Neuronal stem cell (in vitro differentiated cells): ENCODE measurements at places on chromosomes 3 and 15.
A peak's percentile ranks its signal among the peaks of the same experiment; 100 is the strongest.

DNA sequence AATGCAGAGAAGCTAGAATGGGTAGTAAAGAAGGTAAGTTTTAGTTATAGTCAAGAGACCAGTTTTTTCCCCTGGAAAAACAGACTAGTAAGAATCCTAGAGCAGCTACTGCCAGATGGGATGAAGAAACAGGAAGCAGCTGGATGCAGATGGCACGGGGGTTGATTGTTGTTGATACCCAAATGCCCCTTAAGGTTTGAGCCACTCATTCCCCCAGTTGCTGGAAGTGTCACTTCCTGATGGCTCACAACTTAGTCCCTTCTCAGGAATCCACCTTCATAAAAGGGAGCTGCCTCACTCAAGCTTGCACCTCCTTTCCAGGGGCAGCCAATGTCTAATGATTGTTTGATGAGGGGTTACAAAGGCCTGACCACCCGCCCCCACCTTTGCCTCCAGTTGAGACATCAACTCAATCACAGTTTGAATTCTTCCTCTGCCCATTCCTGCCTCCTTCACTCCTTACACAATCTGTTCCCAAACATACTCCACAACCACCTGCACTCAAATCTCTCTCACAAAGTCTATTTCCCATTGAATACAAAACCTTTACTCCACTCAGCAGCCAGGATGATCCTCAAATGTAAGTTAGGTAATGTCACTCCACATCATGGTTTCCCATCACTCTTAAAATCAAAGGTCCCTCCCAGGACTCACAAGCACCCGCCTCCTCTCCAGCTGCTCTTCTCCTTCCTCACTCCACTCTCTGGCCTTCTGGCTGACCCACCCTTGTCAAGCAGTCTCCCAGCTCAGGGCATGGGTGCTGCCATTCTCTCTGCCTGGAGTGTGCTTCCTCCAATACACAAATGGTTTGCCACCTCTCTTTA lies 450.1 kb upstream of the THBS1 start:
- no peak overlapping the region for H3K4me3 ChIP-seq
- no peak for DNase-seq

- no peak overlapping the region for H3K27ac ChIP-seq
- H3K36me3 ChIP-seq = no peaks in the 10 kb centered on the region
- H3K4me1 ChIP-seq = peaks cover 4% of the 10 kb centered on the region
- peak; percentile 66 for DNase-seq
- H3K4me3 ChIP-seq = no peak overlapping the region
Measured at GRCh38 chr3:141011232-141011996, 39.7 kb upstream of the SPSB4 start.

GRCh38 chr3:190886945-190887344 lies 24.5 kb upstream of the GMNC start:
- no peaks in the 10 kb centered on the region for H3K36me3 ChIP-seq
- H3K4me1 ChIP-seq = no peaks in the 10 kb centered on the region
- H3K4me3 ChIP-seq = no peak overlapping the region
- DNase-seq = no peak

- H3K27ac ChIP-seq = no peak overlapping the region
- no peaks in the 10 kb centered on the region for H3K27me3 ChIP-seq
- no peaks in the 10 kb centered on the region for H3K36me3 ChIP-seq
Measured at GRCh38 chr3:31159331-31160039, 265.0 kb upstream of the GADL1 start.

DNA sequence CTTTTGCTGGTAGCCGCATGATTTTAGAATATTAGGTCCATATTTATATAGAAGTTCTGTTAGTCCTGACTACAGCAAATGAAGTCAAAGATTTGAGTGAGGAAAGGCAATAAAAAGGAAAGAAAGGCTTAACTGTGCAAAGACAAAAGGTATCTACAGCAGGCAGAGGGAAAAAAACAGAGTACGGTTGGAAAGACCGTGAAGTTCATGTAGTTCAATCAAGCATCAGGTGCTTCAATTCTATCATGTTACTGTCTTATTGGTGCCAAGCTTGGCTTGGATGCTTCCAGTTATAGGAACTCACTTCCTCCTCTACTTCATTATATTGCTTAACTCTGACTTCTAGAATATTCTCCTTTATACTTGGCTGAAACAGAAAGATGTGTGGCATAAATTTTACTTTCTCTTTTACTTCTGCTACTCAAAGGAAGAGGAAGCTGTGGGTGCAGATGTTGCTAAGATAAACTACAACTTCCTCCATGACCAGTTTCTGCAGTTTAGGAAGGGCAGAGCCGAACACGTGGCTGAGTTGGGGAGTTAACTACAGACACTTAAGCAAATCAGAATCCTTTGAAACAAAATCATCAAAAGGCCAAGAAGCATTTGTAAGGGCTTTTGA lies 72.6 kb upstream of the ZBED2 start:
- no peaks in the 10 kb centered on the region for H3K4me1 ChIP-seq
- H3K4me3 ChIP-seq = no peak overlapping the region
- no peak for DNase-seq
- H3K27ac ChIP-seq = no peak overlapping the region
- H3K27me3 ChIP-seq = no peaks in the 10 kb centered on the region
- H3K36me3 ChIP-seq = no peaks in the 10 kb centered on the region

DNA sequence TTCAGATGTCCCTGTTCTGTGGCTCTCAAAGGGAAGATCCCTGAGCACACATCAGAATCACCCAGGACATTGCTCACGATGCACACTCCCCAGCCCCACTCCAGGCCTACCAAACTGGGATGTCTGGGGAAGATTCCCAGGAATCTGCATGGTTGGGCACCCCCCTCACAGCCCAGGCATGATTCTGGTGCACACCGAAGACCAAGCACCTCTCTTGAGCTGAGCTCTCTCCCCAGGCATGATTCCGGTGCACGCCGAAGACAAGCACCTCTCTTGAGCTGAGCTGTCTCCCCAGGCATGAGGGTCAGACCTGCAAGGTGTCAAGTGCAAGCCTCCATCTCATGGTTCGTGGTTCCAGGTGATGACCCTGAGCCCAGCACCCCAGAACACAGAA lies 112.2 kb upstream of the MEF2A start:
- no peaks in the 10 kb centered on the region for H3K27me3 ChIP-seq
- no peak overlapping the region for H3K27ac ChIP-seq
- peaks cover 4% of the 10 kb centered on the region for H3K4me1 ChIP-seq
- no peaks in the 10 kb centered on the region for H3K36me3 ChIP-seq
- no peak for DNase-seq
- H3K4me3 ChIP-seq = no peak overlapping the region

- H3K36me3 ChIP-seq = no peaks in the 10 kb centered on the region
- H3K27me3 ChIP-seq = no peaks in the 10 kb centered on the region
- H3K4me3 ChIP-seq = no peak overlapping the region
- peaks cover 8% of the 10 kb centered on the region for H3K4me1 ChIP-seq
- no peak for DNase-seq
Measured at GRCh38 chr3:109351231-109351630, 13.9 kb upstream of the DPPA4 start.

DNA sequence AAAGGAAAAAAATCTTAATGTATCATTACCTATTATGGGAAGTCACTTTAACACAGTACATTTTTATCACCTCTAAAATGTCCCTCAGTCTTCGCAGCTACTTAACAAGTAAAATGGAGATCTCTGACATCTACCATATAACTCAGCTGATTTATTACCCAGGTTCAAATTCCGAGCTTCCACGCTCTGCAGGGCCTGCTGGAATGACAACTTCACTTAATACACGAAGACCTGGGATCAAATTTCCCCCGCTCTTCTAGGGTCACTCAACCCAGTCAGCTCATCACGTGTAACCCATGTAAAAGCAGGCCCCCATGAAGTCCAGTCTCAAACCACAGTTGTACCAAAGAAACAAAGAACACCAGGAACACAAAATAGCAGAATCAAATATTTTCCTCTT lies 44.2 kb upstream of the ACP3 start:
- no peaks in the 10 kb centered on the region for H3K4me1 ChIP-seq
- no peak for DNase-seq
- no peaks in the 10 kb centered on the region for H3K27me3 ChIP-seq

GRCh38 chr3:122679085-122679881 lies 1.4 kb upstream of the PARP14 start:
- H3K36me3 ChIP-seq = no peaks in the 10 kb centered on the region
- H3K27ac ChIP-seq = no peak overlapping the region
- H3K27me3 ChIP-seq = peaks cover 12% of the 10 kb centered on the region
- peaks cover 5% of the 10 kb centered on the region for H3K4me1 ChIP-seq
- DNase-seq = peak; percentile 62
- peak overlapping the region; percentile 32 for H3K4me3 ChIP-seq

GRCh38 chr3:71931922-71932321 lies 147.0 kb upstream of the PROK2 start:
- H3K36me3 ChIP-seq = no peaks in the 10 kb centered on the region
- no peak for DNase-seq
- H3K27ac ChIP-seq = no peak overlapping the region

- H3K4me3 ChIP-seq = no peak overlapping the region
- DNase-seq = no peak
- H3K27ac ChIP-seq = no peak overlapping the region
- peaks cover 2% of the 10 kb centered on the region for H3K4me1 ChIP-seq
- no peaks in the 10 kb centered on the region for H3K36me3 ChIP-seq
- H3K27me3 ChIP-seq = no peaks in the 10 kb centered on the region
Measured at GRCh38 chr15:81869161-81869954, 176.5 kb downstream of the MEX3B start.

GRCh38 chr3:25906132-25906906 lies 116.4 kb downstream of the OXSM start:
- H3K4me3 ChIP-seq = no peak overlapping the region
- no peak for DNase-seq
- H3K36me3 ChIP-seq = no peaks in the 10 kb centered on the region
- H3K27ac ChIP-seq = no peak overlapping the region
- no peaks in the 10 kb centered on the region for H3K27me3 ChIP-seq
- H3K4me1 ChIP-seq = peaks cover 2% of the 10 kb centered on the region

DNA sequence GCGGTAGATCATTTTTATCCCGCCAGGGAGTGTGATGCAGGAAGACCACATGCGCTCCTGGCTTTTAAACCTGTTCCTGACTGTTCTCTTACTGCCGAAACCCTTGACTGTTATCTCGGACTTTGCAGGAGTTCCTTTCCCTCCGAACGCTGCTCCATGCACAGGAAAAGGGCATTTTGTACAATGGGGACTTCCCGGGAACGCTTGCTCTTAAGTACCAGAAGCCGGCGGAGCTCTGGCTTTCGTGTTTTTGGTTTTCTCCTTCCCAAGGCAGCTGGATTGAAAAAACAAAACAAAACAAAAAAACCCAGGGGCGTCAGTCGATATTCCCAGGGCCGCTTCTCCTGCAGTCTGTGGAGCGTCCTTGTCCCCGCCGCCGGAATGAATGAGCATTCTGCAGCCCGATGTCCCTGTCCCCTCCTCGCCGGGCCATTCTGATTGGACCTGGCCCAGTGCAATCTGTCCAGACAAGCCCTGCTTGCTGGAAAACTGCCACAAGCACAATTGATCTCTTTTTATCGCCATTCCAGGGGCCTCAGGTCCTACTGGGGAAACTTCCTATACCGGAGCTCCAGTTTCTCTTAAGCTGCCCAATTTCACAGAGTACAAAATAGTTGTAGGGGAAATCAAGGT lies 44.8 kb downstream of the SLC6A1 start:
- no peaks in the 10 kb centered on the region for H3K36me3 ChIP-seq
- peaks cover 2% of the 10 kb centered on the region for H3K27me3 ChIP-seq

DNA sequence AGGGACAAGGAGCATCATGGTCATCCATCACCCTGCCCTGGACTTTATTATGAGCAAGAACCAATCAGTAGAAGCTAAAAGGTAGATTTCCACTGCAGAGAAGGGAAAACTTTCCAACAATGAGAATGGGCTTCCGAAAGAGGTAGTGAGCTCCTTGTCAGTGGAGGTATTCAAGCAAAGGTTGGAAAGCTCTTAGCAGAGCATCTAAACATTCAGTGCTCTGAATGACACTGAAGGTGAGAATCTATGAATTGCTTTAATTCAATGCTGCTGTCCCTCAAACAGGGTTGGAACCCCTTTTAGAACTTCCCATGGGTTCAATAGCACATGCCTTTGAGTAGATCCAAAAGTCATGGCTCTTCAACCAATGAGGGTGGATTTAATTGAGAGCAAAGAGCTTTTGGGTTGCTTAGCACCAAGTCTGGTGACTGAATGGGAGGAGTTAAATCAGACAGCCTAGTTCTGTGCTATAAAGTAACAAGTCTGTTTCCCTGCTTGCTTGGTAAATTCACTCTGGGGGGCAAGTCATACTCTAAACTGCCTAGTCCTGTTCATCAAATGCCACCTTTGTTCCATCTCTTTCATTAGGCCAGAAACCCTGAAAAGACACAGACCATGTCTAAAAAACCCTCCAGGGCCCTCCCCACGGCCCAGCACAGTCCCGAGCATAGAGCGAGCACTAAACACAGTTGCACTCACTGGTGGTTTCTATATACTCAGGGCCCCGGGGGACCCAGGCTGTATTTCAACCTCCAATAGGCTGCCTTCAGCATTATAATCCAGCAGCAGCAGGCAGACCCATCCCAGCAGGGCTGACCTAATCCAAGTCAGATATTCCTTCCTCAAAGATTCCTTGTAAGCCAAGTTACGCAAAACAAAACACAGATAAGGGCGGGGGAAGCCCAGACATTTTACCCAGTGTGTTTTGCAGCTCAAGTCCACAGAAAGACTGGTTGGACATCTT lies 161.2 kb downstream of the MEGF11 start:
- H3K4me1 ChIP-seq = no peaks in the 10 kb centered on the region
- H3K27me3 ChIP-seq = peaks cover 39% of the 10 kb centered on the region
- no peak overlapping the region for H3K27ac ChIP-seq
- no peak for DNase-seq
- H3K4me3 ChIP-seq = no peak overlapping the region

GRCh38 chr3:126153695-126154360 lies 26.6 kb downstream of the ALDH1L1 start:
- H3K4me3 ChIP-seq = no peak overlapping the region
- no peaks in the 10 kb centered on the region for H3K36me3 ChIP-seq
- H3K27me3 ChIP-seq = no peaks in the 10 kb centered on the region
- no peak overlapping the region for H3K27ac ChIP-seq
- peaks cover 4% of the 10 kb centered on the region for H3K4me1 ChIP-seq

GRCh38 chr3:183178512-183178832 lies 15.9 kb upstream of the LAMP3 start:
- H3K27ac ChIP-seq = no peak overlapping the region
- no peaks in the 10 kb centered on the region for H3K36me3 ChIP-seq
- no peak for DNase-seq

DNA sequence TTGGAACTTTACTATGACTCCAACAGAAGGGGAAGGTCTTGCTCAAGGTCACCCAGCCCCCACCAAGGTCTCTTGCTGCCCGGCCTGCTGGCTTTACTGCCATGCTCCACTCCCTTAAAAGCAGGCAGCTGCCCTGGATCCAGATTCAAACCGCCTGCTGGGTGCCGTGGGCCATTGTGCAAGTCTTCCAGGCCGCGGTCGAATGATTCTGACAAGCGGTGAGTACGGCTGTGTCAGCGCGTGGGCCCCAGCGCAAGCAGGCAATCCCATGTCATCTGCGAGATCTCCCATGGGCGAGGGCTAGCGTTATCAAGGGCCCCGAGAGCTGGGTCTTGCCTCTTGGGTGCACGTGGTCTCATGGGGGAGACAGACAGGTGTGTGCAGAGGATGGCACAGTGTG lies 37.6 kb downstream of the CORO2B start:
- H3K4me1 ChIP-seq = peaks cover 29% of the 10 kb centered on the region
- H3K27me3 ChIP-seq = no peaks in the 10 kb centered on the region
- no peak for DNase-seq
- H3K27ac ChIP-seq = no peak overlapping the region
- no peaks in the 10 kb centered on the region for H3K36me3 ChIP-seq

- H3K4me3 ChIP-seq = no peak overlapping the region
- no peak for DNase-seq
- H3K27ac ChIP-seq = no peak overlapping the region
- H3K27me3 ChIP-seq = no peaks in the 10 kb centered on the region
- H3K36me3 ChIP-seq = no peaks in the 10 kb centered on the region
Measured at GRCh38 chr15:85414037-85414436, 33.6 kb downstream of the AKAP13 start.
